Activated gamma-delta T cell treated with Interleukin-2 at 50 U/mL for 16 hours (primary cell): ENCODE measurements at places on chromosomes 6 and 20.

DNA sequence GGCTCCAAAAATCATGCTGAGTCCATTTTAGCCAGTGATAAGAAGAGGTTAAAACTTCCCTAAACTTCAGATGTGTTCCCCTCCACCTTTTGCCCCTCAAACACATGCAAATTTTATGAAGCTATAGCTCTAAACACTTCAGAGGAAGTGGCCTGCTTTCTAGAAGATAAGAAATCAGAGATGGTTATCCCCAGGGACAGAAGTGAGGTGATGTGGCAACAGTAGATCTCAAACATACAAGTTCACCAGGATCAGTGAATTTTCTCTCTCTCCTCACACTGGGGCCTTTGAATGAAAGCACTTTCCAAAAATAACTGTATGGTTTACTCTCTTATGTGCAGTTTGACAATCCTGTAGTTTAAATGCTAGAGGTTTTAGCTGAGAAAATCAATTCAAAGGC is 332.0 kb downstream of the BTBD9 start:
- DNase-seq = no peak

GRCh38 chr20:3738111-3739053 is 5.9 kb downstream of the HSPA12B start:
- no peak for DNase-seq

DNA sequence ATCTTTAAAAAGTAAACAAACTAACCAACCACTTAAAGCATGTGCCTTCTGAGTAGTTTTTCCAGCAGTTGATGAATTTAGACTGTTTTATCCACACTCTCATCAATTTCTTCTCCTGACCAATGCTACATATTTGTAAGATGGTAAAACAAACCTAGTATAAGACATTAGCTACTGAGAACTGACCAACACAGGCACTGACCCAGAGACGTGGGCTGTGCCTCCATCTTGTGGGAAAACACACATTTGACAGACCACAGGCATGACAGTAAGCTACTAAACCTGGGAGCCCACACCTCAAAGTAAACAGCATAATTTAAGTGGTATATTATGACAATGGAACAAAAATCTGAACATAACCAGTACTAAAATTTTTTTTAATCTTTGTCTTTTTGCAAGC is 121.4 kb upstream of the NRSN1 start:
- no peak for DNase-seq

- DNase-seq = no peak
These were observed 461.9 kb downstream of the GJA1 start for GRCh38 chr6:121897337-121897760.

- no peak for DNase-seq
These were observed 97.2 kb upstream of the TNFAIP3 start for GRCh38 chr6:137769797-137770362.

DNA sequence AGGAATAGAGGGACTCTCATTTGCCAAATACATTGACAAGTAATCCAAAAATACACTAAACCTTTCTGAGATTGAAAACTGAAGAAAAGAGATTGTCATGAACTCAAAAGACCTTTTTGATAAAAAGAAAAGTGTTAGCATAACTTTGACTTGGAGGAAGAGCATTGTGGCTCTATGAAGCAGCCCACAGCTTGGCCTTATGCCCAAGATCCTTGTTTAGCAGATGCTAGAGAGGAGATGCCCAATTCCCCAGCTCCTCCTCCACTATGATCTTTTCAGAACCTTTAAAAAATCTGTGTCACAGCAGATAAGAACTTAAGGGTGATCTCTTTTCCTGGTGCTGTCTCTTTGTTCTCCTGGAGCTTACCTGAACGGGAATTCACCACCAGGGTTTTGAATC is 35.8 kb upstream of the IGF2R start:
- no peak for DNase-seq

DNA sequence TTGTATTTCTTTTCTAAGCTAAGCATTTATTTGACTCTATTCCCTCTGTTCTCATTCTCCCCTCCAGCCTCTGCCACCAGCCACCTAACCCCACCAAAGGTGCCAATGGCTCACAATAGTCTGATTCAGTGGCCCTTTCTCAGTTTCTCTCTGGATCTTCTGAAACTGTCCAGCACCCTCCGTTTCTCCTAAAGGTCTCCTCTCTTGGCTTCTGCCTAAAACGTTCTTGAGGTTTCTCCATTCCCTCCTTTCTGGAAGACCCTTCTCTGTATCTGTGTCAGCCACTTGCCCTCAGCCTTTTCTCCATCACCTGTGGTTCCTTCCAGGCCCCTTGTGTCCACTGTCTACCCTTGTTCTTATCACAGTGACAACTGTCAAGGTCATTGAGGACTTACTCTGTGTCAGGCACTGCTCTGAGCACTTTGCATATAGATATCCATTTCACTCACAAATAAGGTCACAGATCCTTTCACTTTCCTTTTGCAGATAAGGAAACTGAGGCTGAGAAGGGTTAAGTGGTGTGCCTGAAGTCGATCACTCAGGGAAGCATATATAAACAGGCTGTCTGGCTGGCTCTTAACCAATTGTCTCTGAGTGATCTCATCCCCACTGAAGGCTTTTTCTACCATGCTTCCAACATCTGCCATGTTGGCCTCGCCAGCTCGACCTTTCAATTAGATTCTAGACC is 48.1 kb downstream of the FOXA2 start:
- DNase-seq = no peak

DNA sequence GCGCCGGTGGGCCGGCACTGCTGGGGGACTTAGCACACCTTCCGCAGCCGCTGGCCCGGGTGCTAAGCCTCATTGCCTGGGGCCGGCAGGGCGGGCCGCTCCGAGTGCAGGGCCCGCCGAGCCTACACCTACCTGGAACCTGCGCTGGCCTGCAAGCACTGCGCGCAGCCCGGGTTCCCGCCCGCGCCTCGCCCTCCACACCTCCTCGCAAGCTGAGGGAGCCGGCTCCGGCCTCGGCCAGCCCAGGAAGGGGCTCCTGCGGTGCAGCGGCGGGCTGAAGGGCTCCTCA is 10.7 kb upstream of the MPC1 start:
- DNase-seq = no peak

DNA sequence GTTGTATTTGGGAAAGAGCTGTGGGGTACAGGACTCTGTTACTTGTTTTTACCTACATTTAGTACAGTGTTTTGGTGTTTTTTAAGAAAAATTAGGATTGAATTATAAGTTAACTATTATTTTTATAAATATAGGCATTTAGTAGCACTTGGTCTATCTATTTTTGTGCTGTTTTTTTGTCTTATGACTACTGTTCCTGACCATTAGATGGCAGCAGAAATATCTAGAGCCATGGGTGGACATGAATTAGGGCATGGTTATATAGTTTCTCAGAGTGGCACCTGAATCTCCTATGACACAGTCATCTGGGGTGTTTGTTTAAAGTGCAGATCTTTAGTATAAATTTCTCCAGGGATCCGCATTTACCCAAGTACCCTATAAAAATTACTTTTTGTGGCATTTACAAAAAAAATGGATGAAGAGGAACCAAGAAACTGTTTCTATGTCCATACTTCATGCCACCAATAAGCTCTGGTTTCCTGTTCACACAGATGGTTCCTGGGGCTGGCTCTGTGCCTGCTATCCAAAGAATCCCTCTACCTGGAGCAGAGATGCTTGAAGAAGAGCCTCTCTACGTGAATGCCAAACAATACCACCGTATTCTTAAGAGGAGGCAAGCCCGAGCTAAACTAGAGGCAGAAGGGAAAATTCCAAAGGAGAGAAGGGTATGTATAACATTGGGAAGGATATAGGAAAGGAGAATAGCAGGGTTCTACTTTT is 19.8 kb downstream of the NFYA start:
- DNase-seq = no peak

DNA sequence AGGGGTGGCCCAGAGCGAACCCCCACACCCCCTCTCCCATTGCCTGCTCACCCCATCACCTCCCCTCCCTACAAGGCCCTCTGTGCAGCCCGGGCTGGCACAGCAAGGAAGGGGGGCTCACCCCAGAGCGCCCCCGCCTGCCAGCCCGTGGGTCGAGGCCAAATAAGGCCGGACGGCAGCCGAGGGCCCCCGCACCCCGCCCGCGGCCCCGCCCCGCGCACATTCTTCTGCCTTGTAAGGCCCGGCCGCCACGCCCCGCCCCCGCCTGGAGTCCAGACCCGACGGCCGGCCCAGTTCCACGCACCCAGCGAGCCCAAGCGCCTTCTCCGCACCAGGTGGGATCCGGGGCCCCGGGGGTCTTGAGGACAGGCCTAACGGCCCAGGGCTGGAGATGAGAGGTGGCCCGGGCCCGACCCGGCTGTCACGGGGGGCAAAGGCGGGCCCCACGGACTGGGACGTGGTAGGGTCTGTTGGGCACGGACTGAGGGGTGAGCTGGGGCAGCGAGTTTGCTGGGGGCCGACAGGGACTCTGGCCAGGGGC is at the start of gene MYL9:
TSS of gene MYL9 (plus strand) at position 293 of the 541 bp plus-strand sequence. CDS start 3,366 bp downstream, outside the sequence.
- no peak for DNase-seq

- peak; percentile 96 for DNase-seq
These were observed 996 bp downstream of the ZBTB2 start for GRCh38 chr6:151390276-151390850.

DNA sequence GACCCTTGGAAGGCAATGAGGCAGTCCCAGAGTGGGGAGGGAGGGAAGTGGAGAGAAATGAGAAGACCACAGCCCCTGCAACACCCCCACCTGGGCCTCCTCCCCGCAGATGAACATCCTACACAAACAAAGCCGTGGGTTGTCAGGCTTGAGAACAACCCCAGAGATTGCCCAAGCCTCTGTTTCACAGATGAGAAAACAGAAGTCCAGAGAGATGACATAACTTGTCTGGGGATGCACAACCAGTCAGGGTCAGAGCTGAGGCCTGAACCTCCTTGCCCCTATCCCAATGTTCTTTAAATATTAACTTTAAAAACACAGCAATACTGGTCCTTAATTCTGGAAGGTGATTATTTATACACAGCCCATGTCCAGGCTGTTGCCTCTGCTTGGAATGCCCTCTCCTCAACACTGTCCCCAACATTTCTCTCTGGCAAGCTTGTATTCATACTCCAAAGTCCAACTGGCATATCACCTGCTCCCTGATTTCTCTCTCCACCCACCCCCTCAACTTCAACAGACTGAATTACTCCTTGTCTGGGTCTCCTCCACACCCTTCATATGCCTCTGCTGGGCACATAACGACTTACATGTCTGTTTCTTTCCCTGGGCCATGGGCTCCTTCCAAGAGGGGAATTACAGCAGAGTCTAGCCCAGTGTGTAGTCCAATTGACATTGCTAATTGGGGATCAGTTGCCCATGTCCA is 135.5 kb upstream of the LRFN2 start:
- DNase-seq = no peak

- DNase-seq = no peak
These were observed 10.4 kb upstream of the BCAS4 start for GRCh38 chr20:50784464-50784863.

DNA sequence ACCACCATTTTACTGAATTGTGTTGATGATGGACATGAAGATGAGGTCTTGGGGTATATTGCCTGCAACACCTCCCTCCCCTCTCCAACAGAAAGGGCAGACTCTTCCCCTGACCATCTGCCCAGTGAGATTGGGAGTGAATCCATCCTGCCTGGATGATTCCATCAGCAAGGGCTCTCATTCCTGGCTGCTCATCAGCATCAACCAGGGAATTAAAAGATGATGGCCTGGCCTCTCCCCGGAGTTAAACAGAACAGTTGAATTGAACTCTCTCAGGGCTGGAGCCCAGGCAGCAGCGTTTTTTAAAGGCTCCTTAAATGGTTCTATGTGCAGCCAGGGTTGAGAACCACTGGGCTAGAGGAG is 14.6 kb upstream of the MRPS18A start:
- DNase-seq = no peak

DNA sequence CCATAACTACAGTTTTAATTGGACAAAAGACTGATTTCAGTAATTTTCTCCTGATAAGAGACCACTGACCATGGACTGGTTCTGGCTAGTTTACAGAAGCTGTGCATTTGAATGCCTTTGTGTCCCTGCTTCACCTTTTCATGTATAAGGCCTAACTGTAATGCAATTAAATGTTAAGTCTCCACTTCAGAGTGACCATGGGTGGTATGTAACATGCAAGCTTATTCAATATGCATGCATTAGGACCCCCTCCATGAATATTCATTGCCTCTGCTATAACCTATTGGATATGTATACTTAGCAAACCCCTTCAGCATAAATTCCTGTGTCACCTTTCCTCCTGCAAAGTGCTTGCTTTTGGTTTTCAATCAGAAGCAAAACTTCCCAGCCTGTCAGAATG is 2.2 kb downstream of the UBD start:
- DNase-seq = no peak

- DNase-seq = no peak
These were observed 453.1 kb upstream of the SLC35B3 start for GRCh38 chr6:8888468-8888867.

DNA sequence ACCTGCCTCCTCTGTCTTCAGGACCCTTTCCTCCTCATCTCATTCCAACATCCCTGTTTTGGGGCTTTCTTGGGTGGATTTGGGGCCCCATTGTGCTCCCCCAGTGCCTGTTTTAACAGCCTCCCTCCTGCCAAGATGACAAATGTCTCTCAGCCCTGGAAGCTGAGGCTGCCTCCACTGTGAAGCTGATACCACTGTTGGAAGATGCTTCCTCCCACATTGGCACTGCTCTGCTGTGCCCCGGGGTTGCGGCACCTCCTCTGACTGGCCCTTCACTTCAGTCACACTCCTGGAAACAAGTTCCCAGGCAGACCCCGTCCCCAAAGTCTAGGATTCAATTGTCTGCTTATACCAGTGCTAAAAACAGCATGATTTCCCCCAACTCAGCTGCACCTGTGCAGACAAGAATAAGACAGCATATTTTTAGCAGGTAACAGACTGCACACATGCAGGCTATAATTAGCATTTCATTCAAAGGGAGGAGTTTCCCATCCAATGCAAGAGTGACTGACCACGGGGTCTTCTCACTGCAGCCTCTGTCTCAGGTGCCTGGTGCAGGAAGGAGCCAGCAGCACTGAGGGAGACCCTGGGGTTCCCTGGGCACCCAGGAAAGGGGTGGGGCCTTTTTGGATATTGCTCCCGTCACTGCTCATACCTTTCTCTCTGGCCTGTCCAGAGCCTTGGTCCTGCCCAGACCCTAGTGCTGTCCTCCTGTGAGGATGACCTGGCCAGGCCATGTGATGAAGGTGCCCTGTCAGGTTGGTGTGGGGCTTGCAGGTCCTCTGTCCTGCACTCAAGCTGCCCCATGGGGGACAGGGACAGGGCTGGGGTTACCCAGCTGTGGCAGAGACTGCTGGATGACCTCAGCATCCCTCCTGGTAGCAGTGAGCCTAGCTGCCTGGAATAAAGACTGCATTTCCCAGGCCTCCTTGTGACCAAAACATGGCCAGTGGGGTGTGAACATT is 31.5 kb upstream of the SULF2 start:
- DNase-seq = no peak
